ENCODE measurements at places on chromosomes 7 and 10.

DNA sequence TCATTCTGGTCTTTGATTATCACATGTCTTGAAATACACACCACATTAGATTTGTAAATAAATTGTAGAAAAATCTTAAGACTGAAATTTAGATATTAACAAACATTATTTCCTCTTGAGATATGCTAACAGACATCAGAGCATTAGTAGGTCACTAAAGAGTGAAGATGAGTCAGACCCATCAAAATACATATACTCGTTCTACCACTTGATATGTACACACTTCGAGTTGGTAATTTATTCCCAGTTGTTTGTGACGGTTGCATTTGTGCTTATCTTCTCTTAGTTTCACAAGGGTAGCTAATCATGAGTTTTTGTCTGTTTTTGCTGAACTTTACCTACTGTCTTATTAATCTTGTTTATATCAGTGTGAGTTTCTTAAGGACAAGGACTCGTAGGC lies 383.4 kb downstream of the AUTS2 start:
- DNase-seq: no peak

DNA sequence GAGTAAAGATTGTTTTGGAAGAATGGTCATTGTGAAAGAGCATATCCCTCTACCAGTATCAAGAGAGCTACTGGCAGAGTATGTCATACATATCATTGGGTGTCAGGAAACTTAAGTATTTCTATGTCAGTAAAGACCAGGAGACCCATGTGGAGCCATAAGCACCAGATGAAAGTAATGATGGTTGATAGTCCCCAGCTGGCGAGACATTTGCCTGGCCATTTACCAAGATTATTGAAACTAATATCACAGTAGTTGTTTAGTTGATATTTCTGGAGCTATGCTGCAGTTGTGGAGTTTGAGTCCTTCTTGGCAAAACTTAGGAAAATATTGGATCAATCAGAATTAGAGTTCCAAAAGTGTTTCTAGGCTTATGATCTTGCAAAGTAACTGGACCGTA lies 114.8 kb downstream of the SNX10 start:
- DNase-seq: no peak

DNA sequence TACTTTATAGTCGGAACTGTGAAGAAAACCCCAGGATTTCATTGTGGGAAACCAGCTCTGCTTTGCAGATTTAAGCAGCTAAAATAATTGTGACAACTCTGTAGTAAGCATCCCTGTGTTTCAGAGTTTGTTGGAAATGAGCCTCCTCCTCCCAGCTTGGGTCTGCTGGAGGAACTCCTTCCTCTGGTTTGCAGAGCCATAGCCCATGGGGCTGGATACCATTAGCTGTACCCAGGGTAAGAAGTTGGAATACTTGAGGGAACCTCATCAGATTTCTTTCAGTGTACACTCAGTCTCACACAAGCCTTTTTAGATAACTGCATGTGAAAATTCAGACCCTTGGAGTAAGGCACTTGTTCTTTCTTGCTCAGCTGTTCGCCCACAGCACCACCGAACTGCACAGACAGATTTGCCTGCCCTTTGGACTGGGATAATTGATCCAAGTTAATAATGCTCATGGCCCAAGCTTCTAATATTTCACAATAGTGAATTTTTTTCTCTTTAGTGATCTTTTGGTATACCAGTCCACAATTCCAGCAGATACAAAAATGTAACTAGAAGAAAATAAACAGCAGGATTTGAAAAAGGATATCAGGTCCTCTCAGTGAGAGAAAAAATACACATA lies 467.4 kb upstream of the FZD8 start:
- DNase-seq: no peak

DNA sequence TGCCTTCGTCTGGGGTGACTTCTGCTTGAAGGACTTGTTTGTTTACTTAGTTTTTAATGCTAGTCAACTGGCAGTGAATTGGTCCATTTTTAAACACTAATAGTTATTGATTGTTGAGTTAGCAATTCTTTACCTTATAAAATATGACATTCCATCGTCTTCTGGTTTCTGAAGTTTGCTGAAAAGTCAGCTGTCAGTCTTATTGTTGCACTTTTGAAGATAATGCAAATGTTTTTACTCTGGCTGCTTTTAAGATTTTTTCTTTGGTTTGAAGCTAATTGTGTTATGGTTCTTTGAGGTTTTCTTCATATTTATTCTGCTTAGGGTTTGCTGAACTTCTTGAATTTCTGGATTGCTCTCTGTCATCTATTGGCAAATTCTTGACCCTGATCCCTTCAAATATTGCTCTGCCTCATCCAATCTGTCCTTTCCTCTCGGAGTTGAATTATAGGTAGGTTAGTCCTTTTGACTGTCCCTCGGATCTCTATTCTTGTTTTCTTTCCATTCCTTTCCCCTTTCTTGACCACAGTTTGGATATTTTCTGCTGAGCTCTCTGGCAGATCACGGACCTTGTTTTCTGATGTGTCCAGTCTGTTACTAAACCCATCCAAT lies 24.2 kb downstream of the MGMT start:
- DNase-seq: no peak

- no peak for DNase-seq
These were observed 327.5 kb upstream of the MEOX2 start for GRCh38 chr7:16014031-16014430.

- no peak for DNase-seq
These were observed 71.3 kb upstream of the CSTF2T start for GRCh38 chr10:51770709-51771108.

GRCh38 chr10:99630433-99630832 lies 10.2 kb upstream of the SLC25A28 start:
- no peak for DNase-seq

DNA sequence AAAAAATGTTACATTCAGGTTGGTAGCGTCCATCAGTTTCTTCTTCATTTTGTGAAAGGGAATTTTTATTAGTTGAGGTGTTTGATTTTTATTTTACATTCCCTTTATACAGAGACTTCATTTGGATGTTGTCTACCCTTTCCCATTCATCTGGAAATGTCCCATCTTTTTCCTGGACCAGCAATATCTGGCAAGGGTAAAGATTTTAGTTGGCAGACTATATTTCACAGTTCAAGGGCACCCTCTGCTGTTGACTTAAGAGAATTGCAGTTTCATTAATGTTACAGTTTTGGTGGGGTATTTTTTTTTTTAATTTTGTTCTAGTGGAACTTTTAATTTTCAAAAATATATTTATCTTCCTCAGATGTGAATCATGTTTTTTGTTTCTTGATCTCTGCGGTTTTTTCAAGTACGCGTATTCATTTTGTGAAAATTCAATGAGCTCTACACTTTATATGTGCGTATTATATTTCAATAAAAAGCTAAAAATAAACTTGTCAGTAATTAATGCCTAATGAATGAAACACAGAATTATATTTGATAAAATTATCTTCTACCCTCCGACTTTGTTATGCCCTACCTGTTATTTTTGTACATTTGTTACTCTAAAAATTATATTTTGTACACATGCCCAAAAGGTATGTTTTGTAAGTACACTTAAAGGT lies 97.9 kb upstream of the KLF14 start:
- DNase-seq: no peak

DNA sequence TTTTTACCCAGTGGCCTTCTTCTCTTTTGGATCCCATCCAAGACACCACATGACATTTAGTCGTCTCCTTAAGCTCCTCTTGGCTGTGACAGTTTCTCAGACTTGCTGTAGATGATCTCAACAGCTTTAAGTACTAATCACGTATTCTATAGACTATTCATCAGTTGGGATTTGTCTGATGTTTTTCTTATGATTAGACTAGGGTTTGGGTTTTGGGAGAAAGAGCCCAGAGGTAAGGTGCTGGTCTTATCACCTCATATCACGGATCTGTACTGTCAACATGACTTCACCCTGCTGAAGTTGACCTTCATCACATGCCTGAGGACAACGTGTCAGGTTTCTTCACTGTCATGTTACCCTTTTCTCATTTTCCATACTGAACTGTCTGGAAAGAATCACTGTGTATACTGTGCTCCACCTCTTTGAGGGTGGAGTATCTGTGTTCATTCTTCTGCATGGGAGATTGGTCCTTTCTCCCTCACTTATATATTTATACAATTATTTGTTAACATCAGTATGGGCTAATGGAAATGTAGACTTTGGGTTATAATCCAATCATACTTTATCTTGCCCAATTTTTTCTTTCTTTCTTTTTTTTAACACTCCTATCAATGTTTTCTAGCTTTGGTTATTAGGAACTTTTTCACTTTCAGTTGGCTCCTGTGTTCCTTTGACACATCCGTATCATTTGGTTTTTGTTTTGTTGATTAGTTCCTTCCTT lies 6.4 kb upstream of the HKDC1 start:
- DNase-seq: no peak

GRCh38 chr7:132464740-132465139 lies 111.5 kb downstream of the PLXNA4 start:
- no peak for DNase-seq

DNA sequence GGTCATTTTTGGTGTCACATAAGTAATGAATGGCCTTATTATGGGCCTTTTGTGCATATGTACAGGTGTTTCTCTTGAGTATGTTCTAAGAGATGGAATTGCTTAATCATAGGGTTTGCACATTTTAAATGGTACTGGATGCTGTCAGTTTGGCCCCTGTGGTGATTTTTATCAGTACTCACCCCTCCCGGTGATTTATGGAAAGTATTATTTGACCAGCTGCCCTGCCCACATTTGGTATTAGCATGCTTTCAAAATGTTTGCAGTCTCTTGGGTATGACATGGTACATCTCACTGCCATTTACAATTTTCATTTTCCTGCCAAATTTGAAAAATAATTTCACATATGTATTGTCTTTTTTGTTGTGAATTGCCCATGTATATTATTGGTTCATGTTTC lies 427.7 kb downstream of the LRMDA start:
- DNase-seq: no peak

DNA sequence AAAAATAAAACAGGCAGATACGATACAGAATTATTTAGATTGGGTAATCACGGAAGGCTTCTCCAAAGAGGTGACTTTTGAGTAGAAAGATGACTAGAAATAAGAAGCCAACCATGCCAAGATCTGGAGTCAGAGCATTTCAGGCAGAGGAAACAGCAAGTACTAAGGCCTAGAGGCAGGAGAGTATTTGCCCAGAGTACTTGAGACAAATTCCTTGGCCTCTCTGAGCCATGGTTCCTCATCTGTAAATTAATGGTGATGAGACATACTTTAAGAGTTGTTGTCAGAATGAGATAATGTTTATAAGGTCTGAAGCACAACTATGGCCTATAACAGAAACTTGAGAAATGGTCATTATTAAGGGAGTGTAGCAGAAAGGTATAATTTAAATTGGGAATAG lies 15.8 kb upstream of the GPR37 start:
- DNase-seq: no peak

DNA sequence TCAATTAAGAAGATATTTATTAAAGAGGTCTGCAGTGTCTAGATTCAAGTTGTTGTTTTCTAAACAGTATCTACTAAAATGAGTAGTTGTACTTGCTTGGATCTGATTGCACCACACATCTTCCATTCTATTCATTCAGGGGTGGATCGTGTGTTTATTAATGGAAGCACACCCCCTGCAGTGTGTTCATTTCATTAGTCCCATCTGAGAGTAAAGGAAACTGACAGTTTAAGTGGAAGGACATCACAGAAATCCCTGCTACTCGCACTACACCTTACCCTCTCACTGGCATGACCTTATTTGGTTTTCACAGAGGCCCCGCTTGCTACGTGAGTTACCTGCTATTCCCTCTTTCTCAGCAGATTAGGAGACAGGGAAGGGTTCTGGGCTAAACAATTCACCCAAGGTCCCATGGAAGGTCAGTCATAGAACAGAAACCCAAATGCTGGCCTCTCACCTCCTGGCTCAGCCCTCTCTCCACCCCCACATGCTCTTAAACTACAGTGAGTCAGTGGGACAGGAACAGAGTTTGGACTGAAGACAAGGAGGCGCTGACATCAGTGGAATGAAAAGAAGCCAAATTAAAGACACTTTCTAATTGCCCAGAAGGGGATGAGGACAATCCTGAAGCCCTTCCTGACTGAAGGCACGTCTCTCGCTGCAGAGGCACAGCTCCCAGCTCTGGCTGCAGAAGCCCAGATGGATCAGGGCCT lies 369.2 kb upstream of the NRP1 start:
- no peak for DNase-seq

- DNase-seq: no peak
These were observed 158.0 kb downstream of the CAMK1D start for GRCh38 chr10:12507165-12507850.

- no peak for DNase-seq
These were observed 53.9 kb downstream of the ACADSB start for GRCh38 chr10:123062726-123063125.

- DNase-seq: no peak
These were observed 1.5 kb upstream of the LAMB1 start for GRCh38 chr7:108004220-108005142.

GRCh38 chr7:114740941-114741340 lies 181.0 kb upstream of the MDFIC start:
- DNase-seq: no peak

- no peak for DNase-seq
These were observed 15.8 kb upstream of the ADAMTS14 start for GRCh38 chr10:70656489-70656888.

GRCh38 chr7:41809529-41809939 lies 106.6 kb upstream of the INHBA start:
- DNase-seq: no peak

All from stimulated activated CD8-positive, alpha-beta memory T cell treated with anti-CD3 and anti-CD28 coated beads, Interleukin-15, amount 100 ng/mL, for 4 hours (primary cell).